Stimulated activated CD8-positive, alpha-beta memory T cell treated with anti-CD3 and anti-CD28 coated beads, Interleukin-2, amount 100 ng/mL, for 48 hours (primary cell): ENCODE measurements at places on chromosomes 2 and 18.

DNA sequence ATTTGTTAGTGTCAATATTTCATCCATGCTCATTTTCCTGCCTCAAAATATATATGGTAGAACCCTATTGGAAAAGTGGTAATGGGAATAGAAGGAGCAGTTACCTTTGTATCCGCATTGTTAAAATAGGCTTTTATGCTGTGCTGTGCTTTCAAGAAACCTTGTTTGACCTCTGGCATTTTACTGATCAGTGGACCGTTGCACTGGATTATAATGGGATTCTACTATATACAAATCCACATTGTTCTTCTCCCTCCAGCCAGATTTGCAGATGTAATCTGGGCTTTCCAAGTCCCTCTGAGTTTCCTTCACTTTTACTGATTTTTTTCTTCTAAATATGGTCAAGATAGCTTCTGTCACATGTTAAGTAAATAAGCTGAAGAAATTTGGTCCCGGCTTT lies 23.3 kb upstream of the FAM237A start:
- DNase-seq = no peak

DNA sequence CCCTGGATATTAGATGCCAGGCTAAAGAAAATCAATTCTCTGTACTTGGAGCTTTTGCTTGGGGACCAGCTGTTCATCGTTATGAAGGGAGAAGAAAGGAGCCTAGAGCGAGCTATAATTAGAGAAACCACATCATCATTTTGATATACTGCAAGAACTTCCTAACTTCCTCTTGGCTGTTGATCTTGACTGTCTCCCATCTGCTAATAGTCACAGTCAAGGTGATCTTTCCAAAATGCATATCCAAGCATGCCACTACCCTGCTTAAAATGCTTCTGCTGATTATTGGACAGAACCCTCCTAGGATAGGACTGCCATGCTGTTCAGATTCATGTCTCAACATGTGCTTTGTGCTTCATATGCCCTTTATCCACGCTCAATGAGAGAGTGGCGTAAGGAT lies 54.8 kb downstream of the RAPGEF4 start:
- DNase-seq = no peak

- no peak for DNase-seq
Measured at GRCh38 chr2:236055471-236055870, 112.7 kb downstream of the GBX2 start.

DNA sequence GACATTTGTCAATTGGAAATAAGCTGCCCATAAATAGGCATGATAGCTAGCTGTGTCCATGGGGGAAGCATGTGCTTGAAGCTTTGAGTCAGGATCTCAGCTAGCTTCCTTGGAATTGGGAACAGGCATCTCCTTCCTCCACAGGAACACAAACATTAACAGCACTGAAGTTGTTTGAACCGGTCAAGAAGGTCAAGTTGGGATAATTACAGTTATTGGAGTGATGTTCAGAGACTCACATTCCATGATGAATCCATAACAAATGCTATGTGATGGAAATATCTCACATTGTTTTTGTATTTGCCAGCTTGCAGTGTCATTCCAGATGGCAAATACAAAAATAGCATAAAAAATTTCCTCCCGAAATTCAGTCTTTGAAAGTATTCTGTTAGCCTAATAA lies 347.6 kb upstream of the SMIM21 start:
- no peak for DNase-seq

DNA sequence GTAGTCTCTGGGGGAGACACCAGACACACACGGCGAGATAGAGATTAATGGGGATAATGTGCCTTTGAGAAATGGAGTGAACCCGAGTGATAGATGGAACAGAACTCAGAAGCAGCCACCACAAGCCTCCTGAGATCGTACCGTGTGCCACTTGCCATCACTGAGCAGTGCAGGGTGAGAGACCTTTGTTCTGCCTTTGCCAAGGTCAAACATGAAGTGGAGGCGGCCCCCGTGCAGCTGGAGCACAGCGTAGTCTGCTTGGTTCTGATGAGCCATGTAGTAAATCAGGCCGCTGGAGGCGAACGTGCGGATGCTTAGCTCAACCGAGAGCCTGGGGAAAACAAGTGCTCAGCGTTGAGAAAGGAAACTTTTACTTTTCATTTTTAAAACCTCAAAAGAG lies 167.0 kb downstream of the LAMA1 start:
- DNase-seq = no peak

DNA sequence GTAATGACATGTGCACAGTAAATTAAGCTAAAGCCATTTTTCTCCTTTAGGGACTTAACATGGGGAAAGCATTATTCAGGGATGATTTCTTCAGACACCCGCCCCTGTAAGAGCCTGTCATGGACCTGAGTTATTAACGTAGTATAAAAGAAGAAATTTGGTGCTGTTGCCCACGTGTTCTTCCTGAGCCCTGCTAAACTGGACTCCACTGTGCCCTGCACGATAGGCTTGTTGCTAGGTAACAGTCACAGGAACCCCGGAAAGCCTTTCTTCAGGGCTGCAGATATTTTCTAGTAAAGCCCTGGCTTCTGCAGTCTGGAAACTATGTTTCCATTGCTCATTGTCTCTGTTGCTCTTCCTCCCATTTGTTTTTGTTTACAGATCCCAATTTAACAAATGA lies 157.9 kb downstream of the LRRC30 start:
- no peak for DNase-seq

DNA sequence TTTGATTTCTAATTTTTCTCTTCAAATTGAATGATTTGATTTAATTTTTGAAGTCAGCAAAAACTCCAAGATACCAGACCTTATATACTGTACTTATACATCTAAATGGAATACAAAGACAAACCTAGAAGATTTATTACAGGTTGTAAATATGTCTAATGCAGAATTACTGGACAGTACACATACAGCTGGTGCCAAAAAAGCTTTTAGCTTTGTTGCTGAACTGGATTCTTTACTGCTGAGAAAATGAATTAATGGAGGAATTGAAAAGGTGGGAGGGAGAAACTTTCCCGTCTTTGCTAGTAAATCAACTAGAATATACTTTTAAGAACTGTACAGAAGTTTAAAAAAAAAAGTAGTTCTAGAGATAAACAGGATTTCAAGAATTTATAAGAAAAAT lies 17.5 kb downstream of the C1D start:
- no peak for DNase-seq

DNA sequence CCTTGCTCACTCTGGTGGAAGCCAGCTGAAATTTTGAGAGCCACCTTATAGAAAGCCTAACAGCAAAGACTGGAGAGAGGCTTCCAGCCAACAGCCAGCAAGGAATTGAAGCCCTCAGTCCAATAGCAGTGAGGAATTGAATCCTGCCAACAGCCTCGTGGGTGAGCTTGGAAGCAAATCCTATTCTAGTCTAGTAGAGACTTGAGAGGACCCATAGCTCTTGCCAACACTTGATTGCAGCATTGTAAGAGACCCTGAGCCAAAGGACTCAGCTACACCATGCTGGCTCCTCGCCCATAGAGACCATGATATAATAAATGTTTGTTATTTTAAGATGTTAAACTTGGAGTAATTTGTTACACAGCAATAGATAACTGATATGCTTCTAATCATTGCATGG lies 403.0 kb upstream of the TNP1 start:
- DNase-seq = no peak

- no peak for DNase-seq
Measured at GRCh38 chr2:9430316-9431293, 7.2 kb downstream of the CPSF3 start.

GRCh38 chr2:109352056-109352897 lies 223.3 kb downstream of the SH3RF3 start:
- no peak for DNase-seq

GRCh38 chr18:8661754-8662559 lies 43.4 kb upstream of the MTCL1 start:
- no peak for DNase-seq

DNA sequence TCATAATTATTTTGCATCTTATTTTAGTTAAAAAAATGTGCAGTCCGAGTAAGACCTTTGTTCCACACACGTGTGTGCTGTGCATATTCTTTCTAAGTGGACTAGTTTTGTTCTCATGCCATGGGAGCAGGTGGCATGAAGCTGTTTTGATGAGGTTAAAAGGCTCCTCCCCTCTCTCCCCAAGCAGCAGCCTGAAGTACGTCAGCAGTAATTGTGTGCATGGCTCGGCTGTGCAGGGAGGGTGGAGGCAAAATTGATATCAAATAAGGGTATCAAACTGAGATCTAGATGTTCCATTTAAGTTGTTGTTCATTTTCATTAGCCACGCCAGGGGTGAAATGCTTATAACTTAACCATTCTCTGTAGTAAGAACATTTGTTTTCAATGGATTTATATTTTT lies at the start of gene NYAP2:
Gene NYAP2, plus strand, starts transcription at position 207 of the 400 bp plus-strand sequence. CDS start 9,171 bp downstream, outside the sequence.
- DNase-seq = no peak

- no peak for DNase-seq
Measured at GRCh38 chr2:19689646-19690168, 212.1 kb downstream of the TTC32 start.

DNA sequence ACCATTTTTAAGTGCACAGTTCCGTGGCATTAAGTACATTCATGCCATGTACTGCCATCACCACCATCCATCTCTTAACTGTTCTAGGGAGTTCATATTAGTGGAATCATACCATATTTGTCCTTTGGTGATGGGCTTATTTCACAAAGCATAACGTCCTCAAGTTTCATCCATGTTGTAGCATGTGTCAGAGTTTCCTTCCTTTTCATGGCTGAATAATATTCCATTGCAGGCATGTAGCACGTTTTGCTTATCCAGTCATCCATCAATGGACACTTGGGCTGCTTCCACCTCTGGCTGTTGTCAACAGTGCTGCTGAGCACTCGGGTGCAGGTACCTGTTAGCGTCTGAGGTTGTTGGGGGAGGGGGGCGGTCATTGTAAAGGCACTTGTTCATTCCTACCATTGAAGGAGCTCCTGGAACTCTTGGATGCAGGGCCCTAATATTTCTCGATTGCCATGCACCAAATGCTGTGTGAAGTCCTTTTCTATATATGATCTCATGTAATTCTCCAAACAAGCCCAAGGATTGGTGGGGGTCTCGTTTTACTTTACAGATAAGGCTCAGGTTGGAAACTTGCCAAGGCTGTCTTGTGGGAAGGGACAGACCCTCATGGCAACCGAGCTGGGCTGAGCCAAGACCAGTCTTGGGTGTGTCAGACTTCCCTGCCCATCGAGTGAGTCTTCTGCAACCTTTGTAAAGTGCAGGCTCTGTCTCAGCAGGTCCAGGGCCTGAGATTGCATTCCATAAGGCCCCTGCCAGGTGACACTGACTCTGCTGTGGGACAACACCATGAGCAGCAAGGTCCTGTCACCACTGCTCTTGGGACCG lies 42.9 kb upstream of the SH3RF3 start:
- DNase-seq = no peak

GRCh38 chr2:58032016-58032763 lies 14.4 kb upstream of the VRK2 start:
- DNase-seq = no peak

DNA sequence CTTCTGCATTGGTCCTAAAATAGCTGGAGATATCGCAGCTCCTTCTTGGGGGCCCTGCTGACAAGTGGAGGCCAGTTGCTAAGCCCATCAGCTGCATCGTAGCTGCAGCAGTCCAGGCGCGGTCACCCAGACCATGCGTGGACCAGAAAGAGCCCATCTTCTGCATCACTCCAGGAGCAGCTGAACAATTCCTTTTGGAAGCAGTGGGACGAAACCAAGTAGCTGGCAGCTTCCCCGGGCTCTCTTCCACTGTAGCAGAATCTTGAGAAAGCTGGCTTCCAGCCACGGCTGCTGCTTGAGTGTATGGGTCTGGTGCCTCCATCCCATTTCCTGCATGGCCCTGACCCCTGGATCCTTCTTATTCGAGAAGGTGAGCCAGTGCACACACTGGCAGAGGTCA lies 22.2 kb upstream of the CAB39 start:
- no peak for DNase-seq

- DNase-seq = no peak
Measured at GRCh38 chr2:216246766-216247165, 125.5 kb downstream of the MARCHF4 start.

GRCh38 chr18:8979258-8979988 lies 123.1 kb upstream of the NDUFV2 start:
- DNase-seq = no peak

GRCh38 chr18:42072407-42072806 lies 117.4 kb downstream of the PIK3C3 start:
- peak; percentile 2 for DNase-seq

DNA sequence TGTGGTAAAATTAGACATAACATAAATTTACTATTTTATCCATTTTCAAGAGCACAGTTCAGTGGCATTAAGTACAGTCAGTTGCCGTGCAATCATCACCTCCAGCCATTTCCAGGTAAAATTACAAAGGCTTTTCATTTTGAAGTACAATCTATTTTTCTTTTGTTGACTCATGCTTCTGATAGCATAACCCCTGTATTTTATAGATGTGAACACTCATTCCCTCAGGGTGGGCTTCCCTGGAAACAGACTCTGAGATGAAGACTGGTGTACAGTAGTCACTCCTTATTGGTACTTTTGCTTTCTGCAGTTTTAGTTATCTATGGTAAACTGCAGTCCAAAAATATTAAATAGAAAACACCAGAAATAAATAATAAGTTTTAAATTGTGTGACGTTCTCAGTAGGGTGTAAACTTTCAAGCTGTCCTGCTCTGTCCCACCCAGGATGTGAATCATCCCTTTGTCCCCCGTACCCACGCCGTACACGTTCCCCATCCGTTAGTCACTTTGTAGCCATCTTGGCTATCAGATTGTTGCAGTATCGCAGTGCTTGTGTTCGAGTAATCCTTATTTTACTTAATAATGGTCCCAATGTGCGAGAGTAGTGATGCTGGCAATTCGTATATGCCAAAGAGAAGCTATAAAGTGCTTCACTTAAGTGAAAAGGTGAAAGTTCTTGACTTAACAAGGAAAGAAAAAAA lies 41.1 kb upstream of the NAB1 start:
- DNase-seq = no peak

GRCh38 chr2:29016504-29016903 lies 35.4 kb downstream of the TOGARAM2 start:
- no peak for DNase-seq

DNA sequence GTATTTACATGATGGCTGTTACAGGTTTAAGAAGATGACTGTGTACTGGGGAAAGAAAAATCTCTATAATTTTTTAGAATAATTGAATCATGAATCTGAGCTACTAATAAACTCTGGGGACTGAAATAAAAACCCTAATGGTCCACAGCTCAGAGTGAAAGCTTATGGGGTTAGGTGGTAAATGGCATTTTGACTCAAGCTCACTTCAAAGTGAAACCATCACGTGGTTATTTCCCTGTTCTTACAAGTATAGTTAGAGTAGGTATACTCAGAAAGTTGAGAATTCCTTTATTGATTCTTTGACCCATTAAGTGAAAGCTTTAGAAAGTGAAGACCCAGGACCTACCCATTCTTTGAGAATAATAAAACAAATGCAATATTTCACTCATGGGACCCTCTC lies 626.2 kb upstream of the SETBP1 start:
- DNase-seq = no peak

DNA sequence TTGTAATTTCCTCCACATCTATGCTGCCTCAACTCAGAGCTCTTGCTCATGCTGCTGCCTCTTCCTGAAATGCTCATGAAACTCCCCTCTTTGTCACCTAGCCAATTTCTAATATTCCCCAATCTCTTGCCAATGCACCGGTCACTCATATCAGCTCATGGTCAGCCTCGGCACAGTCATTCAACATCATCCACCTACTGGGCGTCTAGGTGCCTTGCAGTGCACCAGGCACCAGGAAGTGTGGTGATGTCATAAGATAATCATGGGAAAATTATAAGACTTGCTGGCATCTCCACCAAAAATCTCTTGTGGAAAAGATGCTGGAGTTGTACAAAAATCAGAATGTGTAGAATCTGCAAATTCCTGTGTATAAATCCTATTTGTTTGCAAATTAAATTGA lies 52.6 kb upstream of the RAB27B start:
- DNase-seq = no peak
